Osteocyte (in vitro differentiated cells): ENCODE measurements at places on chromosomes 7 and 10.

DNA sequence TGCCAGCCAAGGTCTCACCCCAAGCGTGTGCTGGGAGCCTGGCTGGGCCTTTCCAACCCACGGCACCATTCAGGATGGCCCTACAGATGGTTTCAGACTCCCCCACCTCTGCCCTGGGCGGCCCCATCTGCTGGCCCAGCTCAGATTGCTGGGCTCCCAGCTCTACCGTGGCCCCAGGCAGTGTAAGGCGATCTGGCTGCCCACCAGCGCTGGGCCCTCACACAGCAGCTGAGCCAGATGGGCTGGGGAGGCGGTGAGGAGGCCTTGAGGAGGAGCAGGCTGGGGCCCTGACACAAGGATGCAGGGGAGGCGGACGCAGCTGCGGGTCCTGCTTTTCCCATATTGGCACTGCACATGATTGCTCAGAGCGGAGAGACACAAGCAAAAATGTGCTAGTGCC is 162.8 kb downstream of the NRF1 start:
- DNase-seq = no peak
- no peaks in the 10 kb centered on the region for H3K36me3 ChIP-seq
- peaks cover 22% of the 10 kb centered on the region for H3K27me3 ChIP-seq
- no peak overlapping the region for H3K27ac ChIP-seq
- H3K4me1 ChIP-seq = no peaks in the 10 kb centered on the region

- H3K4me1 ChIP-seq = peaks cover 24% of the 10 kb centered on the region
- no peaks in the 10 kb centered on the region for H3K27me3 ChIP-seq
- peaks cover 11% of the 10 kb centered on the region for H3K36me3 ChIP-seq
- H3K27ac ChIP-seq = peak within 1 kb of the TSS; percentile 89
- peak; percentile 96 for DNase-seq
Measured at GRCh38 chr7:149239345-149240143, at the start of gene ZNF212. TSS of gene ZNF212 (plus strand) at chr7:149239651. CDS start at chr7:149239779, 128 bp downstream.

DNA sequence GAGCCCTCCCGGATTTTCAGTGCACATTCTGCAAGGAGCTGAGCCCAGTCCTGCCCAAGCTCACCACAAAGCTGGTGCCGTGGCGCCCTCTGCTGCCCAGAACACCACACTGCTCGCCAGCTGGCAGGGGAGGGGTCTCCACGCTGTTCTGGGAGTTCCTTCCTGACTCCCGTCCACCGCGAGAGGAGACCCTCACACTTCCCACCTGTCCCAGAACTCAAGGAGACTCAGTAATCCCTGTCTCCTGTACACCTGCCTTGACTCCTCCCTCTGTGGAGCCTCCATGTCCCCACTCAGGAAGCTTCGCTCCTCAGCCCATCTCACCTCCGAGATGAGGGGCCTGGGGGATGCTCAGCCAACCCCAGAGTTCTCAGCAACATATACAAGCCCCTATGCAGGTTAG is 11.3 kb downstream of the C10orf105 start:
- no peaks in the 10 kb centered on the region for H3K36me3 ChIP-seq
- H3K4me3 ChIP-seq = no peak overlapping the region
- peaks cover 18% of the 10 kb centered on the region for H3K27me3 ChIP-seq
- DNase-seq = no peak
- H3K27ac ChIP-seq = no peak overlapping the region

DNA sequence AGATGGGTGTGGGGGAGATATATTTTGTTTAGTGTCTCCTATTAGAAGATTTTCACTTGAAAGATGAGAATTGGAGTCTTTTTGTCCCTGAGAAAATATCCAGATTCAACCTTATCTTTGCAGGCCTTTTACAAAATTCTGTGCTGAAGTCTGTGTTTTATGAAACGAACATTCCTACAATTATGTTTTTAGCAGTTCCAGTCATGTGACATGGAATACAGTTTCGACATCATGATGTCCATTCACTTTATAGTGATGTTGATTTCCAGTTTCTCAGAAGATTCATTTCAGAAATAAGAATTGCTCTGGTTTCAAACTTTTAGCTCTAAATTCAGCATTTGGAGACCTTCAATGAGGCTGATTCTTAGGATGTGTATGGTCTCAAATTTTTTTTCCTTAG is 54.4 kb downstream of the CACNB2 start:
- H3K27ac ChIP-seq = no peak overlapping the region
- H3K27me3 ChIP-seq = peaks cover 9% of the 10 kb centered on the region
- DNase-seq = no peak

DNA sequence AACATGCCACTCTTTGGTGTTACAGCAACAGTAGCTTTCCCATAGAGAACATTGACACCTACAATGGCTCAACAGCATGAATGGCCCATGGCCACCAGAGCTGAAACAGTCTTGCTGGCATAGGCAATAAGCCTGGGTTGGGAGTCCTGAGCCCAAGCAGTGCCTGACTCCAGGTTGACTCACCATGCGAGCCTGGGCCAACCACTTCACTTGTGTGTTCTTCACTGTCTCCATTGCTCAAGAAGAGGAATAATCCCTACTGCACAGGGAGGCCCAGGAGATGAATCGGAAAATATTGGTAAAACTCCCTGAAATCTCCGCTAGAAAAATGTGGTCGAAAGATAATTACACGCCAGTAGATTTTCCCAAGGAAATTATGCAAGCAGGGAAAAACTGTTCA is 89.2 kb upstream of the INHBA start:
- H3K36me3 ChIP-seq = no peaks in the 10 kb centered on the region
- no peaks in the 10 kb centered on the region for H3K27me3 ChIP-seq
- no peak overlapping the region for H3K4me3 ChIP-seq

GRCh38 chr7:24783698-24784097 is 26.4 kb upstream of the GSDME start:
- no peak overlapping the region for H3K27ac ChIP-seq
- no peak for DNase-seq
- peaks cover 6% of the 10 kb centered on the region for H3K4me1 ChIP-seq
- no peak overlapping the region for H3K4me3 ChIP-seq

DNA sequence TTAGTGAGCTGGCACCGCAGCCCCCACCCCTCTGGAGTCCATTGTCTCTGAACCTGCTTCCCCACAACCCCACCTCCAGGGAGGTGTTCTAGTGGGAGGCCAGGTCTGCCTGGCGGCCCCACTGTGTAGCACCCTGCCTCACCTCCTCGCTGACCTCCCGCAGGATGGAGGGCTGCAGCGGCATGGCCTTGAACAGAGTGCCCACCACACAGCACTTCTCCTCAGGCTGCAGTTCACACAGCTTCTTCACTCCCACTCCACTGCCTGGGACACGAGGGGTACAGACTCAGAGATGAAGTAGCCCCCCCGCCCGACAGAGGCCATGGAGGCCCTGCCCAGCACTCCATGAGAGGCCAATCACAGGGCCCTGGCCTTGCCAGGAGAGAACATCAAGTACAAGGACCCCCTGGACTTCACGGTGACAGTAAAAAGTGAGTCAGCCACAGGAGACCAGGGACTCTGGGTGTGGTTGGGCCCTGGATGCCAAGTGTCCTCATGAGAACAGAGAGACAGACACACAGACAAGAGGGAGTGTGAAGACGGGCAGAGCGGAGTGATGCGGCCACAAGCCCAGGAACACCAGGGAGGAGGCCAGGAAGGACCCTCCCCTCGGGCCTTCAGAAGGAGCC is 5.4 kb downstream of the POLD2 start:
- no peak for DNase-seq
- no peak overlapping the region for H3K4me3 ChIP-seq
- peaks cover 14% of the 10 kb centered on the region for H3K36me3 ChIP-seq
- H3K27ac ChIP-seq = peak overlapping the region; percentile 28
- peaks cover 15% of the 10 kb centered on the region for H3K4me1 ChIP-seq

GRCh38 chr10:375815-376505 is 240.7 kb downstream of the ZMYND11 start:
- H3K4me1 ChIP-seq = peaks cover 36% of the 10 kb centered on the region
- no peak overlapping the region for H3K27ac ChIP-seq
- H3K4me3 ChIP-seq = no peak overlapping the region
- no peak for DNase-seq
- no peaks in the 10 kb centered on the region for H3K27me3 ChIP-seq

DNA sequence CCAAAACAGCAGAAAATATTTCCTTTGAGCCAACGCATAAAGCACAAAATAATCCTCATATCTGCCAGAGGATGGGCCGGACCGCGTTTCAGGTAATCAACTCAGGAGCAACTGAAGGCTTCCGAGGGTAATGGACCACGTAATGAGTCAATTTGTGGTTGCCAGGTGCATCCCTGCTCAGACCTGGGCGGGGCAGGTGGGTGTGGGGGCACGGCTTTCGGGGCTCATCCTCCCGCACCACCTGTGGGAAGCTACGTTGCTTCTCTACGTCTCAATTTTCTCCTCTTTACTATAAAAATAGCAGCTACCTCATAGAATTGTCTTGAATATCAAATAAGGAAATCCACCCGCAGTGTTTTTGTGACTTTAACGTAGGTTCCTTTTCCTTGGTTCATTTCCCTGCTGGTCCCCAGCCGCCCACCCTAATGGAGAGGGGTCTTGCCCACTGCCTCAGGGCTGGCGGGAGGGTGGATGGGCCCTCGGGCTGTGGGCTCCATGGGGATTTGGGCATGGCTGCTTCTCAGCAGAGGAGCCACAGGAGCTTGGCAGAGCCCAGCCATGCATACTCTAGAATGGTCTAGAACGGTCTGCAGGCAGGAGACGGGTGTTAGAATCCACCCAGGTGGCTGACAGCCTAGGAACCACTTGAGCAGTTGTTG is 324.7 kb downstream of the ADARB2 start:
- H3K27me3 ChIP-seq = no peaks in the 10 kb centered on the region
- H3K4me1 ChIP-seq = peaks cover 3% of the 10 kb centered on the region
- peak; percentile 78 for DNase-seq
- no peak overlapping the region for H3K4me3 ChIP-seq
- no peaks in the 10 kb centered on the region for H3K36me3 ChIP-seq
- no peak overlapping the region for H3K27ac ChIP-seq

DNA sequence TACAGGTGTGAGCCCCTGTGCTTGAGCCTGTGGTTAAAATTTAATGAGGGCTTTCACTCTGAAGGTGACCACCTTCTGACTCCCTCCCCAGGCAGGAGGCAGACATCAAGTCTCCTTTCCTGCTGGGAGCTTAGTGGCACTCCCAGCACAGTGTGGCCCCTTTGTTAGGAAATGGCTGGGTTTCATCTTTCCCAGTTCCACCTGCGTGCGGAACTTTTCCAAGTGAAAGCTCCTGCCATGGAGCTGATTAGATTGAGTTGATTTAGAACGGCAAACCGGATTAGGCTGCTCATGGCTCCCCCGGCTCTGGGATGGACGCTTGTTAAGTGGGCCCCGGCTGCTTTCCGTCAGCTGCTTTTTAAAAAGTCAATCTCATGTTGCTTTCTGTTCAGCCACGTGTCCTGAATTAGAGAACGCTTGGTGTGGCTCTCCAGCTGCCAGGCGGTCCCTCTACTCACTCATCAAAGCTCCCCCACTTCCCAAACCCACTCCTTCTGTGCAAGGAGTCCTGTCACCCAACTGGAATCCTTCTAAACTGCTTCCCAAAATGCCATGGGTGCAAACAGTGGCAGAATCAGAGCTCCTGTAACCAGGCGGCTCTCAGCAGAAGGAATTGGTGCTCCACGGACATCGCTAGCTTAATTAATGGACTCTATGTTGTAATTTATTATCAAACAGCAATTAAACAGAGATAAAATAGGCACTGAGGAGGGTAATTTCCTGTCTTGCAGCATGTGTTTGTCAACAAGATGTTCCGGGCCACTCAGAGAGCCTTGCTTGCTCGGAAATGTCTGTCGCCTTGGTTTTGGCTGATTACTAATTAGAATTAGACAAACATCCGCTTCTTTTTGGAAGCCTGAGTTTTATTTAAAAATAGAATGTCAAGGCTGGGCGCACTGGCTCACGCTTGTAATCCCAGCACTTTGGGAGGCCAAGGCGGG is 551.2 kb downstream of the GALNT17 start:
- H3K27ac ChIP-seq = no peak overlapping the region
- H3K4me3 ChIP-seq = no peak overlapping the region
- no peak for DNase-seq
- H3K27me3 ChIP-seq = no peaks in the 10 kb centered on the region

DNA sequence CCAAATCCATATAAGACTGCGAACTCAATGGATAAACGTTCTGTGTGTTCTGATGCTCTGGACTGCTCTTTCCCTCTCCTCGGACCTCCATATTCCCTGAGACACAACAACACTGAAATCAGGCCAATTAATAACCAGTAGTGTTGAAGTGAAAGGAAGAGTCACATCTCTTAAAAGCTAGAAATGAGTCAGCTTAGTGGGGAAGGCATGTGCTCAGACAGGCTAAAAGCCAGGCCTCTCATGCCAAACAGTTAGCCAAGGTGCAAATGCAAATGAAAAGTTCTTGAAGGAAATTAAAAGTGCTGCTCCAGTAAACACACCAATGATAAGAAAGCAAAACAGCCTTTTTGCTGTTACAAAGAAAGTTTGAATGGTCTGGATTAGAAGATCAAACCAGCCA is 29.3 kb downstream of the TNS3 start:
- H3K4me3 ChIP-seq = no peak overlapping the region
- H3K4me1 ChIP-seq = peaks cover 60% of the 10 kb centered on the region
- H3K27me3 ChIP-seq = no peaks in the 10 kb centered on the region
- H3K36me3 ChIP-seq = peaks cover 10% of the 10 kb centered on the region

DNA sequence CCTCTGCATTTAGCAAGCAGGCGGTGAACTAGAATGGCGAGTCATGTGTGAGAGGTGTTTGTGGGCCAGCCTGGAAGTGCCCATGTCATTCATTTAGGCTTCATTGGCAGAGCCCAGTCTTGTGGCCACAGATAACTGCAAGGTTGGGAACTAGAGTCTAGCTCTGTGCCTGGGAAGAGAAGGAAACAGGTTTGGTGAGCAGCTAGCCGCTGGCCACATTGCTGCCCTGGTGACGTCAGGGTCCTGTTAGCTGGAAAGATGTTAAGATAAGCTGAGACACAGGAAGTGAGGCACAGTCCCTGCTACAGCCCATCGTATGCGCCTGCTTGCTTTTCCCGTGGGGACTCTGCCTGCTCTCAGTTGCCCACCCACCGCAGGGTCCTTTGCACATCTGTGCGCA is 185.5 kb downstream of the CAMK1D start:
- no peak for DNase-seq
- no peaks in the 10 kb centered on the region for H3K4me1 ChIP-seq
- no peaks in the 10 kb centered on the region for H3K36me3 ChIP-seq
- H3K27ac ChIP-seq = no peak overlapping the region

GRCh38 chr10:22931948-22932347 is 4.1 kb downstream of the ARMC3 start:
- H3K4me3 ChIP-seq = no peak overlapping the region
- peaks cover 2% of the 10 kb centered on the region for H3K4me1 ChIP-seq

DNA sequence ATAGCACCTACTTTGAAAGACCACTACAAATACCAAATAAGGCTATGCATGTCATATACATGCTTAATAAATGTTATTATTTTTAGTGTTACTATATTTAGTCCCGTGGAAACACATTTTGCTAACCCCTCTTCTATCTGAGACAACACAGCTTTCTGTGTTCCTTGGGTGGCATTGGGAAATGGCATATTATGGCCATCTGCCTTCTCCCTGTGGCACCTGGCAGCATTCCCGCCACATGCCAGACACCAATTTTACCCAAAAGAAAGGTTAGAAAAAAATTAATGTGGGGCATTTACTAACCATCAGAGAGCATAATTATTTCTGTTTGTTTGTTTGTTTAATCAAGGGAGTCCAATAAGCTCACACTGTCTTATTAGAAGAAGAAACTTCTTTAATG is 168.6 kb upstream of the ETV1 start:
- H3K36me3 ChIP-seq = no peaks in the 10 kb centered on the region
- no peaks in the 10 kb centered on the region for H3K4me1 ChIP-seq
- no peak overlapping the region for H3K4me3 ChIP-seq
- no peaks in the 10 kb centered on the region for H3K27me3 ChIP-seq
